PC-9 (cell line): ENCODE measurements at places on chromosomes 16 and 17. TPM values are rescaled to one million over a fixed set of nuclear protein-coding genes. Genes with fewer than 3 reads are reported as not detected.

Gene MYH1
- not detected in 2 replicates for total RNA-seq

Gene GAS2L2
- total RNA-seq: not detected in 2 replicates

Gene TPSAB1
- not detected in 2 replicates for total RNA-seq

Gene IRF8
- not detected in 2 replicates for total RNA-seq

Gene IRX5
- total RNA-seq: not detected in 2 replicates

Gene TMC6
- total RNA-seq: 97.7 and 116 TPM in 2 replicates

DNA sequence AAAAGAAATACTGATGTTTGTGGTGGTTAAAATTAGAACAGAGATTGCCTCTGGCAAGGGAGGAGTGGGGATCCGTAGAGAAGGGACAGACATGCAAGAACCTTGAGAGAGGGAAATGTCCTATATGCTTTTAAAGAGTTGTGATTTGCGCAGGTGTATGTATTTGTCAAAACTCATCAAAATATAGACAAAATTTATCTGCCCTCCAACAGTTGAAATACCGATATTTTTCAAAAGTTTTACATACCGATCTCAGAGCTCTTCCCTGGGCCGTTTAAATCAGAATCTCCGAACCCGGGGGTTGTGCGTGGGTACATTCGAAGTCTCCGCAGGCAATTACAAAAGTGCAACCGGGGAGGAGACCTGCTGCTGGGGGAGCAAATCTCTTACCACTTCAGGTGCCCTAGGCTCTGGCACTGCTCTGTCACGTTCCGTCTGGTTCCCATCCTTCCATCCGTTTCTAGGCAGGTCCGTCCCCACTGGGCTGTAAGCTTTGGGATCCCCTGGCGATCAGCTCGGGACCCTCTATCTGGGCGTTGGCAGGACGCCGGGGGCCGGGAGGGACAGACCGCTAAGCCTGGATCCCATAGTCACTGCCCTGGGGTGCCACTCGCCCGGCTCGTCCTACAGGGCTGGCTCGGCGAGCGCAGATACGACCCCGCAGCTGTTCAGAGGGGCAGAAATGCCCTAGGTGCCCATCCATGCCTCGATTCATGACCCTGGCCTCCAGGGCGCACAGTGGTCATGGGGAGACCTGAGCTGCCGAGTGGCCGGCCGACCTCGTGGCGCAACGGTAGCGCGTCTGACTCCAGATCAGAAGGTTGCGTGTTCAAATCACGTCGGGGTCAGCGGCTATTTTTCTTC is 4.2 kb downstream of the BORCS6 start:
- DNase-seq: peak; percentile 90

DNA sequence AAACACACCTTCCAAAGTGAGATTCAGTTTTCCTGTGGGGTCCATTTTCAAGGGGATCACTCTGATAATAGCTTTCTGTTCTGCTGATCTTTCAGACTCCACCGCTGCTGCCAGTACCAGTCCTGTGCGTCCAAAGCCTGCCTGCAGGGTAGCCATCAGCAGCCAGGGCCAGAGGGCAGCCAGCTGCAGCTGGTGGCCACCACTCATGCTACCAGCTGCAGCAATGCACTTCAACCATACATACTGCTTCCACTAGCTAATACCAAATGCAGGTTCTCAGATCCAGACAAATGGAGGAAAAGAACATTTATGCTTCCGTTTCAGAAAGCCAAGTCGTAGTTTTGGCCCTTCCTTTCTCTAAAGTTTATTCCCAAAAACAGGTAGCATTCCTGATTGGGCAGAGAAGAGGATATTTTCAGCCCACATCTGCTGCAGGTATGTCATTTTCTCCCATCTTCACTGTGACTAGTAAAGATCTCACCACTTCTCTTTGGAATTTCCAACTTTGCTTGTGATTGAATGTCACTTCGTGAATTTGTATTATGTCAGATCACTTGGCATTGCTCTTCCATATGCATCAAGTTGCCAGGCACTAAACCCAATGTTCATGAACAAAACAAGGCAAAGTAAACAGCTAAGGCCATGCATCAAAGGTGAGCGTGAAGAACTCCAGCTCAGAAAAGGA is 1.8 kb downstream of the RNF43 start:
- DNase-seq: no peak

DNA sequence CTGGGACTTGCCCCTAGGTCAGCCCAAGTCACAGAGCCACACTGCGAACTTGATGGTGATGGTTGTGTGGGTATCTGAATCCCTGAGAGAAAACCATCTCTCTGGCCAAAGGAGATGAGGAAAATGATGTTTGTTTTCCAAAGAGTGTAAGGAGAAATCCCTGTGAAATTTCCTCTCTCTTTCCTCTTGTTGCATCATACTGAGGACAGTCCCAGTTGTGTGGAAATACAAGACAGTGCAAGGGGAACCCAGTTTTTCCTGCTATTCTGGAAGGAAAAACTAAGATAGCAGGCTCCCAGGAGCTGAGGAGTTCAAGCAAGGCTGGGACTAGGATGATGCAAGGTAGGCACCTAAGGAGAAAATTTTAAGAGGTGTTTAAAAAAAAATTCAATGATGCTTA is 86.8 kb upstream of the TOM1L1 start:
- DNase-seq: peak; percentile 62

DNA sequence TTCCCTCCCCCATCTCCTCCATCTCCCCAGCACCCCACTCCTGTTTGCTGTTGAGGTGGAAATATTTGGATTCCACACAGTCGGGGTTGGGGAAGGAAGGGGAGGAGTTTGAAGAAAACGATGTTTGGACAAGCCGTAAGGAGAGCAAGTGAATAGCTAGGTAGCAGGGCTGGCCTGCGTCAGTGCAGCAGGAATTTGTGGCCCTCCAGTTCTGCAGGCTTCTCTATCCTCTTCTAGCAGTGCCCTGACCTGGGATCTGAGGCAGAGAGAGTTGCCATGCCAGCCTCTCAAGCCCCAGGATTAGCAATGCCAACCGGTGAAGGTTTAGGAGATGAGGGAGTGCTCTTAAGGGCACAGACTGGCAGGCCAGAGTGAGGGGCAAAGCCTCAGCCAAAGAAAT is 12.5 kb downstream of the TLCD2 start:
- no peak for DNase-seq

GRCh38 chr17:21177854-21178600 is 35.9 kb downstream of the TMEM11 start:
- DNase-seq: no peak

DNA sequence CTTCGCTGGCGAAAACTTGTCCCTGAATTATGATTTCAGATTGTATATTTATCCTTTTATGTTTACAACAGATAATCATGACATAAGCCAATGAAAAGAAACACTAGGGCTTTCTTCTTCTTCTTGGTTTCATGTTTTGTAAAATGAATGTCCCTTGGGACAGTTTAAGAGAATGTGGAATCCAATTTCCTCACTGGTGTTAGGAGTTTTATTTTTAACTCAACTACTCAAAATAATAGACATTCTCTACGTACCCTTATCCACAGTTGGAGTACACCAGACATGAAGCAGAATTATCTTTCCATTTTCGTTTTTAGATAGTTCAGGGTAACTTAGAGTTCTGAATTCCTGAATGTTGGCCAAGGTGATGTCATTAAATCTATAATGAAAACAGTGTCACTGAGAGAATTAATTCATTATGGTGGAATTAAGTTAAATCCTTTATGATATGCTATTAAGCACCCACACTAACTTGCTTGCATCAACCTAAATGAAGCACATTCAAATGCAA is 43.4 kb downstream of the IRX6 start:
- DNase-seq: no peak

GRCh38 chr16:58016840-58017446 is 8.6 kb upstream of the MMP15 start:
- no peak for DNase-seq

DNA sequence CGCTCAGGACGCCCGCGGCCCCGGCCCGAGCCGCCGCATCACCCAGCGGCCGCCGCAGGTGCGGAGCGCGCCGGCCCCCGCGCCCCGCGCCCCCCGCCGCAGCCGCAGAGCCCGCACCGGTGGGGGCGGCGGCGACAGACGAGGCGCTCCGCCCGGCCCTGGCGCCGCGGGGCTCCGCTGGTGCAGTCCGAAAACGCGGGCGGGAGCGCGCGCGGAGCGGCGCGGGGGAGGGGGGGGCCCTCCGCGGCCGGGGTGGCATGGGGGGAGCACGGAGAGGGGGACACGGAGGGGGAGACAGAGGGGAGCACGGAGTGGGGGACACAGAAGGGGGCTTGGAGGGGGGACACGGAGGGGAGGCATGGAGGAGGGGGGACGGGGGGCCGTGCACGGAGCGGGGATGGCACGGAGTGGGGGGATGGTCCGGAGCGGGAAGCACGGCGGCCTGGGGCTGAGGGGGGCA is at the start of gene AATK:
Gene AATK, minus strand, starts transcription at position 189 of the 460 bp plus-strand sequence. CDS start 229 bp downstream, outside the sequence.
- no peak for DNase-seq

GRCh38 chr16:72635104-72635503 is 412.8 kb downstream of the ZFHX3 start:
- no peak for DNase-seq

GRCh38 chr16:70494202-70494770 is 29.1 kb downstream of the COG4 start:
- no peak for DNase-seq

DNA sequence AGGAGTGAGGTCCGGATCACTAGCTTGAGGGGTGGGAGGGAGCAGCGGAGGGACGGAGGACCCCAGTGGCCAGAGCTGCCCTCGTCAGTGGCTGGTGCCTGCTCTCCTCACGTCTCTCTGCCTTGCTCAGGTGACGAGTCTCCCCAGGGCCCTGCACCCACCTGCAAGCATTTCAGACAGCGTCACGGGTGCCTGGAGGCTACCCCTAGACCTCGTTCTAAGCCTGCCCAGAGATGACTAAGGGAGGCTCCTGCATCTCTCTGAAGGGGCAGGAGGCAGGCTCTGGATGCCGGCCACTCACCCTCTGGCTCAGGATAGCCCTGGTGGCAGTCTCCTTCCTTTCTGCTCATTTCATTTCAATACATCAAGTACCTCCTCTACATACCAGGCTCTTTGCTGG is 68.8 kb downstream of the MRC2 start:
- no peak for DNase-seq

- DNase-seq: no peak
These were observed 18.8 kb downstream of the MAP1LC3B start for GRCh38 chr16:87410968-87411367.
